Activated B cell treated with CpG ODN at 0.5 μM for 24 hours (primary cell): ENCODE measurements at places on chromosomes 12 and 14.

DNA sequence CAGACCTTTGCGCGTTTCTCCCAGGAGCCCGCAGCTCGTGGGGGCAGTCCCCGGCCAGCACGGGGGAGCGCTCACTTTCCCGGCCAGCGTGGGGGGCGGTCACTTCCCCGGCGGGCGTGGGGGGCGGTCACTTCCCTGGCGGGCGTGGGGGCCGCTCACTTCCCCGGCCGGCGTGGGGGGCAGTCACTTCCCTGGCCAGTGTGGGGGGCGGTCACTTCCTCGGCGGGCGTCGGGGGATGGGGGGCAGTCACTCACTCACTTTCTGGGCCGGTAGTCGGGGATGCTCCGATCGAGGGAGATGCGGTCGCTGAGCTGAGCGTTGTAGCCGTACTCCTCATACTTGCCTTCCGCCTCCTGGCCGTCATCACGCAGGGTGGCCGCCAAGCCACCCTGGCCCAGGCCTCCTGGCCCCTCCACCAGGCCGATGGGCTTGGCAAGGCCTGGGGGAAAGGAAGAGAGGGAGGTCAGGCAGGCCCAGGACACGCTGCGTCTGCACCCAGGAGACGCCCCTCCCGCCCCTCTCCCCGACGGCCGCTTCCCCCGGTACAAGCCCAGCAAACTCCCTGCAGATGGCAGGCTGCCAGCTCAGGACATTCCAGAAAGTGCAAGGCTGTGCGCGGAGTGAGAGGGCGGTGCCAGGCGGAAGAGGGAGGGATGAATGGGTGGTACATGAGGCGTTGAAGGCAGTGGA is 43.3 kb downstream of the GALNT9 start:
- DNase-seq, result no peak

DNA sequence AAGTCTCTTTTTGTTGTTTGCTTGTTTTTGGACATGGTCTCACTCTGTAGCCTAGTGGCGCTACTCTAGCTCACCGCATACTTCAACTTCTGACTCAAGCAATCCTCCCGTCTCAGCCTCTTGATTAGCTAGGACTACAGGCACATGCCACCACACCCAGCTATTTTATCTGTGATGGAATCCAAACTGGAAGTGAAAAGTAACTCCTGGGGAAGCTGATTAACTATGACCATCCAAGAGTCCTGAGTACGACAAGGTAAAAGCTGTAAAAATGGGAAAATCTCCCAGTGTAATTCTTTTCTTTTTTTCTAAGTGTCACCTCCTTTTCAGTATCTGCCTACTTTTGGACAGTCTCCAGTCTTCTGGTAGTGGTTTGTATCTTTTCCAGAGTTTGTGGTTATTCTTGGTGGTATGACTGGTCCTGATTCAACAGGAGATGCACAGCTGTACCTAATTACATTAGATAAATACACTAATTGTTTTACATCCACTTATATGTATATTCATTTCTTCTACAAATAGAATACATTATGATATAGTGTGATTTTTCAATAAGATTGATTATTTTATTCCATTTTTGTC is 97.8 kb downstream of the SLC6A15 start:
- DNase-seq, result no peak

GRCh38 chr12:128554546-128555304 is 269.0 kb downstream of the SLC15A4 start:
- DNase-seq, result no peak

DNA sequence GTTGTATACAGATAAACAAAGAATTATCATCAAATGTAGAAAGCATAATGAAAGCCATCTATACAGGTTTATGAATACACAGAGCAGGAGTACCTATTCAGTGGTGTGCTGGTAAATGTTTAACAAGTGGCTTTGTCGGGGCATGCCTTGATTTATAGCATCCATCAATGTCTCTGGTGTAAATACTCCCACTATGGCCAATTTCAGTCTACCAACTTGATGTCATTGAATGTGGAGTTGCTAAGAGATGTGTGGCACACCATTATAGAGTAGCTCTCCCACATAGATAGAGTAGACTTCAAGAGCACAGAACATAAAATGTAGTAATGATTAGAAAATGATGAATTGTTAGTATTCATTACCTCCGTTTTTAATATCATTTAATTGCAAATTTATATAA is 9.3 kb downstream of the GRIP1 start:
- no peak for DNase-seq

DNA sequence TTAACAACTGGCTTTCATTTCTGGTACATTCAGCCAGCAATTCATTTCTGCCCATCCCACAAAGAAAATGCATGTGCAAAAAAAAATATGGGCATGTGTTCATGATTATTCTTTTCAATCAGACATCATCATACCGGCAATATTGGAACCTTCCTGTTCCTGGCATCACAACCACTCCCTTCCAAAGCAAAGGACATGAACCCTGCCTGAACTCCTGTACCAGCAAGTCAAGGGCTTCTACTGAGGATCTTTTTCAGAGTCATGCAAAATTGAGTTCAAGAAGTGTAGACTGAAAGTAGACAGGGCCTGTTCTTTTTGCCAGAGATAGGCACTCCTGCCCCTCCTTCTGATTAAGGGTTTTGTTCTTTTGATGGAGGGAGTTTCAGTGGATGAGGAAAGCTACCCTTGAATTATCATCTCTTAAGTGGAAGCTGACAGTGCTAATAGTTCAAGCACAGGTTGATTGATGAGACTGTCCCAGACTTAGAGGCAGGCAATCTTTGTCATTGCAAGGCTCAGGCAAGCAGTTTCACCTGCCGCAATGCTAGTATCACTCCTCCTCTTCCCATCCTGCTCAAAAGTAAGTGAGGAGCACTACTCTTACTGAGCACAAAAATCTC is 22.3 kb upstream of the DIO2 start:
- DNase-seq, result no peak

DNA sequence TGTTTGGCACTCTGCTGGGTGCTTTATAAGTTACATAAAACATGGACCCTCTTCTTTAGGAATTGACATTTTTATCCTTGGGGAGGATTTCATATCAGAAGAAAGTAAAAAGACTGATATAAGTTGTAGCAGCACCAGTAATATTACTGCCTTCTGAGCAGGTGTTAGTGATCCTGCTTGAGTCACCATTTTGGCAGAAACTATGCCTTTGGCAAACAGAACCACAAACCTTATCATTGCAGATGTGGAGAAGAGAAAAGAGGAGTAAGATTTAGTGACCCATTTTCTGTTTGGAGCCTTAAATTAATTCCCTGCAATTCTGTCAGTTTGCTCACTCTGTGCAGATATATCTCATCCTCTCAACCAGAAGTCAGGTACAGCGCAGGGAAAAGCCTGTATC is 23.0 kb downstream of the ZNF410 start:
- DNase-seq, result no peak

GRCh38 chr12:11949738-11950411 is 120.9 kb upstream of the BCL2L14 start:
- no peak for DNase-seq

- DNase-seq, result no peak
These were observed 665.7 kb downstream of the NRXN3 start for GRCh38 chr14:78835909-78836308.

DNA sequence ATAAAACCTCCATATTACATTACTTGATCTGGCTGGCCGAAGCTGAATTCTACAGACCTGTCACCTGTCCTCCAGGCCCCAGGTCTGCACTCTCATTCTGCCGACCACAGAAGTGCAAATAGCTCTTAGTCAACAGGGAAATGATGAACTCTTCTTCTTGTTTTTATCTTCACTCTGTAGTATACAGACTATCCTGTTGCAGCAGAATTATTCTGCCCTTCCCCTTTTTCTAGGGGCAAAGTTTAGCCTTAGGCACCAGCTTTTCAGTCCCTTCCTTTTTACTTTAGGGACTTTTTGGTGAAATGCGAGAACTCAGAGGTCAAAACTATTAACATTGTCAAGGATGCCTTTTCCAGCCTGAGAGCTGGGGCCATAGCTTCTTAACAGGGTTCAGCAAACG is 229.6 kb upstream of the EGLN3 start:
- no peak for DNase-seq

- no peak for DNase-seq
These were observed 513.4 kb upstream of the FLRT2 start for GRCh38 chr14:85016496-85016895.

DNA sequence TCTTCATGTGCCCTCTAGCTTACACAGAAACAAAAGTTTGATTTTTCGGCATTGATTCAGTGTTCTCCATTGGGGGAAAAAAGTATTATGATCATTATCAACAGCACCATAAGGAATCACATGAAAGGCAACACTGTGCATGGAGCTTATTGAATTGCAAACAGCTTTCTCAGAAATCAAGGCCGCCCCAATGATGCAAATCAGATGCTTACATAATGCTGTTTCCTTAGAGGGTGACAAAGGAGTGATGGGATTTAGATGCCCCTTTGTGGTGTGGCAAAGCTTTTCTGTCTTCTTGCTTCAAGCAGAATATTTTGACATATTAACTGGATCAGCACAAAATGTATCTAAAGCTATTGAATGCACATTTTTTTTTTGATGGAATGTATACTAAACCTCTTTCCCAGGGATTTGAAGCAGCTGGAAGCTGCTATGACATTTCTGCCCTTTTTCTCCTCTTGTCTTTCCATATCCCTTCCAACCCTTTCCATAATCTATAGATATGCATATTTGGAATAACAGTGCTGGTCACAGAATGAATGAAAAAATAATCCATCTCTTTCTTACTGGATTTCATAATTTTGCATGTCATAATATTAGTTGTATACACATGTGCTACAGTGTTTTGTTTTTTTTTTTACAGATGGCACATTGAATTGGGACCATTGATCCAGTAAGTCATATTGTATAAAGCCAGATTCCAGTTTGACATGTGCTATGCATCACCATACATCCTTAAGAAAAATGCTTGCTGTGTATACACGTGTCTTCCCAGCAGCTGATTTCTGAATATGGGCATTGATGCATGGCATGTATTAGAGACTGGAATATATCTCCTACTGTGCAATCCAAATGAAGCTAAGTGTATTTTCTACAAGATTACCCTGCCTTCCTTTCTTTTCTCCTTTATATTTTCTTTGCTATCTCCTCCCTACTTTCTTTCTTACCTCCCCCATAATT is 259.7 kb upstream of the DCN start:
- no peak for DNase-seq

GRCh38 chr12:1646569-1647284 is 17.7 kb downstream of the WNT5B start:
- no peak for DNase-seq

DNA sequence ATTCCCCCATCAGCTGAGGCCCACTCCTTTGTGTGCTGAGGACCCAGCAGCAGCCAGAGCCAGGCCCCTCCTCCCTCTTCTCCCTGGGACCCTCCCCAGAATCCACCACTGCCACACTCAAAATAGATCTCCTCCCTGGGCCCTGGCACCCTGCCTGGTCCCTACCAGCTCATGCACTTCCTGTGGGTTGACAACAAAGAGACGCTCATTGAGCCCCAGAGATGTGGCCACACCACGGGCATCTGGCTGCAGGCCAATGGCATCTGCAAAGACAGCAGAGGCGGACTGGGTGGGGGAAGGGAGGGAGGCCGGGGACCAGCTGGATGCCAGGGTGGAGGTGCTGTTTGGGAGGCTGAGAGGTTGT is 16.0 kb upstream of the ENDOU start:
- DNase-seq, result no peak

DNA sequence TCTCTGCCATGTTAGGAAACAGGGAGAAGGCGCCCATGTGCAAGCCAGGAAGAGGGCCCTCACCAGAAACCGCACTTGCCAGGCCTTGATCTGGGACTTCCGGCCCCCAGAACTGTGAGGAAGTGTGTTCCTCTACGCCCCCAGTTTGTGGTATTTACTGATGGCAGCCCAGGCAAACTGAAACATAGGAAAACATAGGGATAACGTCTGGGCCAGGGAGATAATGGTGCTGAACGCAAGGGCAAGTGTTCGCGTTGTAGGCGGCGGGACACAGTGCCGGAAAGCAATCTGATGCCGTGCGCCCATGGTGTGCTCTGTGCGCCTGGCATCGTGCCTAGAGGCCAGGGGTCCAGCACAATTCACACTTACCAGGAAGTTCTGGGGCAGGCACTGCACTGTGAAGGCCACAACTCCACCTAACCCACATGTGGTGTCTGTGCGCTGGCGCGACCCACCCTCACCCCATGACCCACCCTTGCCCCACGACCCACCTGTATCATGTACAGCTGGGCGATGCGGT is 53.6 kb downstream of the ARL6IP4 start:
- no peak for DNase-seq

DNA sequence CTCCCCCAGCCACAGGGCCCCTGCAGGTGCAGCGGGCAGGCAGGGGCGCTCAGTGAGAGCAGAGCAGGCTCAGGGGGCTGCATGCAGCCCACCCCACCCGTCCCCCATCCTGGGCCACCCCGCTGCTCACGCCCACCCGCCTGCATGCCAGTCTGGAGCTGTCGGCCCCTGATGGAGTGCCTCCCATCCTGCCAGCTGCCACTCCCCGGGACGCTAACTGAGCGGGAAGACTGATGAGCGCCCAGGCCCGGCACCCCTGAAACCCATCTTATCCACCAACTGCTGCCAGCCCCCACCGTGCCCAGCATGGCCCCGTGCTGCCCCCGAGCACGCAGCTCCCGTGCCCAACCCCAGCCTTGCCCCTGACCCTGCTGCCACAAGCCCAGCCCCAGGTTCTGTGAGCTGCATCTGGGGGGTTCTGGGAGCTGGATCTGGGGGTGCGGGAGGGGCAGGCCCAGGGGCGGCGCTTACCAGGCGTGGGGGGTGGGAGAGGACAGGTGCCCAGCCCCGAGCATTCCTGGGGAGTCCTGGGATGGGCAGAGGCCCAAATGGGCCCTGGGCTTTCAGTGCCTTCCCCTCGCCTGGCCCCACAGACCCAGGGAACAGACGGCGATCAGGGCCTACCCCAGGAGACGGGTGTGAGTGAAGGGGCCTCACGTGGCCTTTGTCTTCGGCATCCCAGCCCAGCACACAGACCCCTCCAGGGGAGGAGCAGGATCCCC is 13.3 kb downstream of the AKT1 start:
- DNase-seq, result no peak

DNA sequence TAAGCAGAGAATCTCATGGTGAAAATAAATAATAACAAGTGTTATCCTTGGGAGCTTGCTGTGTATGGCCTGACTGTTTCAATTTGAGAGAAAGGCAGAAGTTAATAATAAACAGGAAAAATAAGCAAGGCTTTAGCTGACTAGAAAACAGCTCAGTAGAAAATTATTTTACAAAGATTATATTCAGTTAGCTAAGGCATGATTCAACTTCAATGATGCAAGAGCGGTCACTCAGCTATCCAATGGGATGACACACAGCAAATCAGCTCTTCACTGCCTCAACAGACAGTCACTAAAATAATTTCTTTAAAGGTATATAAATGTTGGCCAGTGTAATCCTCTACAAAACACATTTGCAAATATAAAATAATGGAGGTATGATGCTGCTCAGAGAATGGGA is 18.6 kb downstream of the GSTZ1 start:
- no peak for DNase-seq

GRCh38 chr14:95697764-95698163 is 11.5 kb downstream of the TCL1B start:
- no peak for DNase-seq

- DNase-seq, result no peak
These were observed 48.2 kb upstream of the HSPB8 start for GRCh38 chr12:119130523-119130922.

- DNase-seq, result no peak
These were observed 132.1 kb downstream of the DYRK2 start for GRCh38 chr12:67780580-67781084.
